A375 (cell line): ENCODE measurements at places on chromosomes 1 and 21. TPM values are rescaled to one million over a fixed set of nuclear protein-coding genes. Genes with fewer than 3 reads are reported as not detected.

The KCNE2 gene
- total RNA-seq, result not detected in 2 replicates

The BSND gene
- total RNA-seq, result not detected in 2 replicates

The TINAGL1 gene
- 421 and 533 TPM in 2 replicates for total RNA-seq

The C1orf185 gene
- total RNA-seq, result 0.74 TPM in 1 of 2 replicates, not detected in the other

The KRTAP19-3 gene
- total RNA-seq, result not detected in 2 replicates

The CLCA4 gene
- not detected in 2 replicates for total RNA-seq

The TIE1 gene
- total RNA-seq, result 4.5 and 6.1 TPM in 2 replicates

The CTBS gene
- total RNA-seq, result 3.5 and 4.4 TPM in 2 replicates

The TXNIP gene
- 36.2 and 41.8 TPM in 2 replicates for total RNA-seq

The AMY1B gene
- not detected in 2 replicates for total RNA-seq

The EVI5 gene
- 41.8 and 45.2 TPM in 2 replicates for total RNA-seq

The HSD3B2 gene
- 0.37 TPM in 1 of 2 replicates, not detected in the other for total RNA-seq

The C2CD4D gene
- 0.53 and 0.87 TPM in 2 replicates for total RNA-seq

The AMY1C gene
- total RNA-seq, result not detected in 2 replicates

The TGFB2 gene
- 0.68 and 0.88 TPM in 2 replicates for total RNA-seq

The TFB2M gene
- 60.6 and 63.3 TPM in 2 replicates for total RNA-seq

The EPHA10 gene
- not detected in 2 replicates for total RNA-seq

The PEF1 gene
- total RNA-seq, result 68.5 and 70.2 TPM in 2 replicates

The PLA2G2F gene
- not detected in 2 replicates for total RNA-seq

The LIN28A gene
- total RNA-seq, result not detected in 2 replicates

The BRDT gene
- not detected in 2 replicates for total RNA-seq

The ITLN2 gene
- total RNA-seq, result 0.15 TPM in 1 of 2 replicates, not detected in the other

The RGS13 gene
- not detected in 2 replicates for total RNA-seq

The NCAM2 gene
- total RNA-seq, result 11.2 and 13.2 TPM in 2 replicates

The SV2A gene
- 30.9 and 31.2 TPM in 2 replicates for total RNA-seq

The CNKSR1 gene
- total RNA-seq, result 0.98 and 1.8 TPM in 2 replicates

The FCRL6 gene
- total RNA-seq, result not detected in 2 replicates

The FAM72C gene
- 9.7 and 14.3 TPM in 2 replicates for total RNA-seq

The RNU1-2 gene
- total RNA-seq, result under 0.01 TPM in 2 replicates

The LRIF1 gene
- total RNA-seq, result 7.0 and 8.2 TPM in 2 replicates

The GRIK3 gene
- total RNA-seq, result not detected in 2 replicates

The TDRKH gene
- 14.4 and 15.5 TPM in 2 replicates for total RNA-seq

The OR2G6 gene
- total RNA-seq, result not detected in 2 replicates

The RAB25 gene
- total RNA-seq, result not detected in 2 replicates
